Effector CD8-positive, alpha-beta T cell (primary cell): ENCODE measurements at places on chromosomes 1 and 21.

DNA sequence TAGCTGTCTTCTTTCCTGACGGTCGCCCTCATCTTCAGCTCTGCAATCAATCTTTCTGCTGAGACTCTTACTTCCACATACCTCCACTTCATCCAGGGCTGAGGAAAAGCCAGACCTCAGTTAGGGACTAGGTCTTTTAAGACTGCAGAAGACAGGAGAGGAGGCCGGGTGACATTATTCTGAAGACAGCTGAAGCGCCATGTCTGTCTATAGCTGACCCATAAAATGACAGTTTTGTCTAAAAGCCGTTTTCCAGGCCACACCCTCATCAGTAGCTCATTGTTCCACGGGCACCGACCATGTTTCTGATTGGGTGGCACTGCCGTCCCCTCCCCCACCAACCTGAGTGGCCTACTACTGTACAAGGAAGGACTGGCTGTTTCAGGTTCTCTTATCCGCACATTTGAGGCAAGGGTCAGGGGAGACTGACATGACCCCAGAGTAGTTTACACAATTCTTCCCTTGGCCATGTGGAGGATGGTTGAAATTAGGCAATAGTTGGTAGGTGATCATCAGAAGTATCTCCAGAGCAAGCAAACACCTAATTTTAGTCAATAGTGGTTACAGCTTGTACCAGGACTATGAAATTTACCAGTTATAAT is at the start of gene ADCY10:
Gene ADCY10, minus strand, starts transcription at position 240 of the 602 bp plus-strand sequence. CDS start 8,994 bp downstream, outside the sequence.
- no peak for DNase-seq

- DNase-seq = no peak
These were observed 77.6 kb downstream of the LRRN2 start for GRCh38 chr1:204607910-204608309.

- no peak for DNase-seq
These were observed 89.0 kb downstream of the PSMG1 start for GRCh38 chr21:39094087-39094780.

- no peak for DNase-seq
These were observed 13.7 kb downstream of the GLIS1 start for GRCh38 chr1:53725238-53725689.

DNA sequence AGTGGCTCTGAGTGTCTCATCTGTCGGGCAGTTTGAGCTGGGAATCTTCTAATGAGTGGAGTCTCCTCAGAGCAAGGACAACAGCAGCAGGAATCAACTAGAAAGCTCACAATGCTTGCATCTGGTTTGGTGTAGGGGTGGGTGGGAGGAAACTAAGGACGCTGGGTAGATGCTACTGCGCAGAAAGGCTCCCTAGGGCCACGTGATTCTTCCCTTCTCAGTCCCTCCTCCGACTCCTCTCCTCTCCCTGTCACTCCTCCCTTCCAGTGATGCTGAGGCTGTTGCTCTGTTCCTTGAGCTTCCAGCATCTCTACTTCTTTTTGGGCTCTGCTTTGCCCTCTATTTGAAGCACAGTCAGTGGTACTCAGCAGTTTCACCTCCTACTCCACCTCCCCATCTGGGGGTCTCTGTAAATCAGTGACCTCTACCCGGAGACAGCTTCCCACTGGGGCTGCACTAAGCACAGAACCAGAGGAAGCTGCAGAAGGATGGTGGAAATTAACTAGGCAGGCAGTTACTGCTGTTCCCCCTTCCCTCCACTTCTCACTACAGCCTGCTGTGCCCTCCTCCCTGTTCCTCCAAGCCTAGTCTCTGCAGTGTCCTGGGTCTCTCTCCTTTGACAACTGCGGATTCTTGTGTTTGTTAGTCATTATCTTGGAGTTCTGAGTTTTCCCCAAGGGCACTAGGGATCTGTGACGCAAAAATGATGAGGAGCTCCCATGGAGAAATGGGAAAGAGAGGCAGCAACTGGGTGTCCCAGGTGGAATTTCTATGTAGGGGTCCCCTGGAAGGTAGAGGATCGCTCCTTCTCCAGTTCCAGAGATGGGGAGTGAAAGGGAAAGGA is 5.8 kb downstream of the LINGO4 start:
- no peak for DNase-seq

- no peak for DNase-seq
These were observed 299.2 kb downstream of the PBX1 start for GRCh38 chr1:164858096-164858632.

- DNase-seq = no peak
These were observed 4.3 kb downstream of the CR1L start for GRCh38 chr1:207649210-207649753.

GRCh38 chr1:26822737-26823395 is 3.6 kb upstream of the ZDHHC18 start:
- no peak for DNase-seq

DNA sequence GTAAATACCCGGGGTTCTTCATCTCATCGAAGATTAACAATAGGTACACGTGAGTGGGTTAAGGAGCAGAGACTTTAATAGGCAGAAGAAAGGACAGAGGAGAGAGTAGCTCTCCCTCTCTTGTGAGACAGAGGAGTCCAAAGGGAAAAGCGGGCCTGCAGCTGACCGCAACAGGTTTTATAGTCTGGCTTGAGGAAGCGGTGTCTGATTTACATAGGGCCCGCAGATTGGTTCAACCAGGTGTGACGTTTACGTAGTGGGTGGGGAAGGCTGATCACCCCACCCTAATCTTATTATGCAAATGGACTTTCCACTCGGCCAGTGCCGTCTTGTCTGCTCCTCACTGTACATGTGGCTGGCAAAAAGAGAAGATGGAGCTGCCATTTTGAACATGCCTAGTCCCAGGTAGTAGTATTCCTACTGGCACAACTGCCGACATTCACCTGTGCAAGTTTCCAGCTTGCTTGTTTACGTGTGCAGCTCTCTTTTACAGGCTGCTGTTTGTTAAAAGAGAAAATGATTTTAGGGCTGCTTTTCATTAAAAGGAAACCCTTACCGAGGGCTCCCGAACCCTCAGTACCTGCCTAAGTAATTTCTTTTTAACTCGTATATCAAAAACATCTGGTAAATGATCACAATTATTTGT is 10.6 kb downstream of the CDC14A start:
- no peak for DNase-seq

- DNase-seq = no peak
These were observed 30.9 kb upstream of the CADM3 start for GRCh38 chr1:159140474-159140873.

- DNase-seq = no peak
These were observed 80.9 kb downstream of the PCBP3 start for GRCh38 chr21:45724345-45724961.

DNA sequence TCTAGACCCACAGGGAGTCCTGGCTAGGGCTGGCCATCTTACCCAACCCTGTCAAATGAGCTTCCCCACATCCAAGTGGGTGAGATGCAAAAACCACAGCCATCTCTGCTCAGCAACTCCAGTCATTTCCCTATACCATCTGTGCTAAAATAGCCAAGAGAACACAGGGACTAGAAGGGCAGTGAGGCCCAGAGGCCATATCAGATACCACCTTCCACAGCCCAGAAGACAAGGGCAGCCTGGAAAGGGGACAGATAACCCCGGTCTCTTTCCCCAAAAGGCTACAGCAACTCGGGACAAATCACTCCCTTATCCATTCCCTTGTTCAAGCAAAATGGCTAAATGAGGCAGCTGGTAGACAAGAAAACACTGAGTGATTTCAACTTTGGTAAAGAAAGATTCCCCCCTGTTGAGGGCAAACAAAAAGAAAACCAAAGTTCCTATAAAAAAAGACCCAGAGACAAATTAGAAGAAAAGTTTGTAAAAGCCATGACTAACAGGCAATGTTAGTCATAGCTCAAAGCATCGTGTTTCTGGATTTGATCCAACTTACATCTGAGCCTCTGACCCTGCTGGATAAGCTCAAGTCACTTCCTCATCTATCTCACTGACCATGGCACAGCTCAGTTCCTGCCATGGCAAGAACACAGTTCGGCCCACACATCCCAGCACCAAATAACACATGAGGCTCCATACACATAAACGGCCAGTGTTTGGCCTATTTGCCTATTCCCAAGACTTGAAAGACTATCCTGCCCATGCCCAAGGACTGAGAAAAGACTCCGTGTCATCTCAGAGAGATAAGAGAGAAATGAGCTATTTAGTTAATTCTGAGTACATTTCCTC is 3.1 kb downstream of the LAMB3 start:
- no peak for DNase-seq

DNA sequence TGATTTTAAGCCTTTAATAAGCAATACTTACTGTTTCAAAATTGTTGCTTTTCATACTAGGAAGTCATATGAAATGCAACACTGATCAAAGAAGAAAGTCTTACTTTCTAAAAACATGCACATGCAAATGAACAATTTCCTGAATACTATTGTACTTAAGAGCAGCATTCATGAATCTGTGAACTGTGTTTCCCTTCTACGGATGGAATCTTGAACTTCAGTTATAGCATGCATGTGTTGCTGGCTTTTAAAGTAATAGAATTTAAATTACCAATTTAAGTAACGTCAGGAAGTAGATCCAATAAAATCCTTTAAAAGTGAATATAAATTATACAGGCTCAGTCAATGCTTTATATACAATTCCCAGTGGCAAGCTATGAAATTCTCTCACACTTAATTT is 348.9 kb downstream of the KCNT2 start:
- no peak for DNase-seq

GRCh38 chr1:178564086-178564782 is 51.3 kb downstream of the TEX35 start:
- DNase-seq = no peak

- DNase-seq = no peak
These were observed 9.8 kb upstream of the CR1 start for GRCh38 chr1:207486198-207486597.

- DNase-seq = no peak
These were observed 433 bp upstream of the KAZN start for GRCh38 chr1:14598007-14598497.
